ENCODE measurements at places on chromosomes 1 and 21. TPM values are rescaled to one million over a fixed set of nuclear protein-coding genes. Genes with fewer than 3 reads are reported as not detected.

Gene ATP1A4
- total RNA-seq = 2.4 TPM

Gene SPRR2E
- total RNA-seq = not detected

Gene SPRR2F
- not detected for total RNA-seq

Gene MSH4
- under 0.01 TPM for total RNA-seq

Gene CTSE
- total RNA-seq = not detected

Gene FAM167B
- total RNA-seq = 1.2 TPM

Gene LBR
- 14.9 TPM for total RNA-seq

Gene RUNX3
- not detected for total RNA-seq

Gene LCK
- 2.4 TPM for total RNA-seq
